Sciatic nerve (tissue), 2 donors: ENCODE measurements at places on chromosomes 1 and 21. TPM values are rescaled to one million over a fixed set of nuclear protein-coding genes. Genes with fewer than 3 reads are reported as not detected.

Gene LORICRIN
- total RNA-seq = not detected

DNA sequence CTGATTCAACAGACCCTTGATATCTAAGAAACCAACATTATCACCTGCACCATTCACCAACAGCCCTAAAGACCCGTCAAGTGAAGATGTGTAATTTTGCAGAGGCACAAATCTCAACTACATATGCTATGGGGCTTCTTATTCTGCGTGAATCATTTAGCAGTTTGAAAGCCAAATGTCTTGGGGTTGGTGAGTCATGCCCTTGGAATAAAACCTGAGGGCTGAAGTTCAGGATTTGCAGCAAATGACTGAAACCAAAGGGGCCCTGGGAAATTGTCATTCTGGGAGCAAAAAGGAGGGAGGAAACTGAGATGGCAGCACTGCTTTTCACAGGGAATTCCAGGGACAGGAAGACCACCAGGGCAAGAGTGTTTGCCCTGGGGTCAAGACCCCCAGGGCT is 79.2 kb upstream of the TNR start:
- DNase-seq = no peak

DNA sequence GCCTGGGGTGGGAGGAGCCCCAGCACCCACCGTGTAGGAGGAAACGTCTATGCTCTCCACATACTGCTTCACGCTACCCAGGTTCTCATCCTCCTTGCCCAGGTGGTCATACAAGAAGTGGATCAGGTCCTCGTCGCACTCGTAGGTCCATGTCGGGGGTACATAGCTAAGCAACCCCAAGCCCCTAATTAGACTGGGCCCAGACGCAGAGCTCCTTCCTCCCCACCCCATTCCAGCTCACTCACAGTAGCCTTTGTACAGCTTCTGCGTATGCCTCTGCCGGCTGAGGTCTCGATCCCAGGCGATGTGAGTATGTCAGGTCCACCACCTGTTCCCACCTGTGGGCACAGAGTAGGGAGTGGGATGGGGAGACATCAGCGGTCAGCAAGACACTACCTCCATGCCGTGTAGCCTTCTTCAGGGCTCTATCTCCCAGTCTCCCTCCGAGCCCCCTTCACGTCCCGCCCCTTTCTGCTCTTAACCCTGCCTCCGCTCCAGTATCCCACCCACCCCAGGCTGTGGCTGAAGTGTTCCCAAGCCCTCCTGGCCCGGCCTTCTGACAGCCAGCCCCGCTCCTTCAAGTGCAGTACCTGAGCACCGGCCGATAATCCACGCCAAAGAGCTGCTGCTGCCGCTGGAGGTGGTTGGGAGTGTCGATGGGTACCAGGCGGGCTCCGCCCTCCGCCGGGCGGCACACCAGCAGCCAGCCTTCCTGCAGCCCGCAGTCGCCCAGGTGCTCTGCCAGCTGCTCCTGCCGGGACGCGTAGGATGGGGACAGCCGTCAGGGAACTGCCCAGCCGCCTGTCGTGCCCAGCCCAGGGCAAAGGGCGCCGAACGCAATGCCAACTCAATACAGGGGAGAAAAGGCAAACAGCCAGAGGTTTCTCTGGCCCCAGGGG is 919 bp downstream of the HECTD3 start:
- DNase-seq = no peak

GRCh38 chr1:63328781-63329180 is 6.4 kb downstream of the FOXD3 start:
- no peak for DNase-seq

GRCh38 chr1:206486995-206487788 is 16.9 kb downstream of the IKBKE start:
- no peak for DNase-seq
